A549 treated with ZK216348 at 1 μM for 4 hours (cell line): ENCODE measurements at places on chromosomes 13 and 19. TPM values are rescaled to one million over a fixed set of nuclear protein-coding genes. Genes with fewer than 3 reads are reported as not detected.

Gene ZNF575
- 1.0 to 3.4 TPM (median 2.4 TPM) in 5 replicates for total RNA-seq

Gene PSG7
- total RNA-seq = 0.14 to 0.29 TPM in 2 of 5 replicates, not detected in the others

Gene SHISA7
- not detected in 5 replicates for total RNA-seq

Gene CALR
- total RNA-seq = 489 to 619 TPM (median 537 TPM) in 5 replicates

Gene TMEM86B
- total RNA-seq = 2.2 to 5.4 TPM (median 4.8 TPM) in 5 replicates

Gene ZNF221
- total RNA-seq = 0.31 to 1.1 TPM (median 0.65 TPM) in 5 replicates

Gene CATSPERD
- total RNA-seq = not detected in 5 replicates

Gene KCNN4
- total RNA-seq = 37.9 to 63.2 TPM (median 55.9 TPM) in 5 replicates

Gene ERICH4
- total RNA-seq = not detected in 5 replicates

Gene GTF2F2
- 18.5 to 26.1 TPM (median 18.7 TPM) in 5 replicates for total RNA-seq

Gene FBXO27
- total RNA-seq = 2.7 to 7.5 TPM (median 4.6 TPM) in 5 replicates

Gene NLRP12
- 0.04 TPM in 1 of 5 replicates, not detected in the others for total RNA-seq

Gene CGB5
- 0.39 to 0.84 TPM (median 0.75 TPM) in 5 replicates for total RNA-seq

Gene PVR
- 96.5 to 123 TPM (median 114 TPM) in 5 replicates for total RNA-seq

Gene CLDND2
- 6.6 to 12.6 TPM (median 10.5 TPM) in 5 replicates for total RNA-seq

Gene SPACA4
- total RNA-seq = not detected in 5 replicates

Gene FBXW9
- total RNA-seq = 7.7 to 13.8 TPM (median 12.2 TPM) in 5 replicates

Gene IL17D
- 1.1 to 1.5 TPM (median 1.2 TPM) in 5 replicates for total RNA-seq

Gene C5AR1
- 1.6 to 3.0 TPM (median 2.5 TPM) in 5 replicates for total RNA-seq

Gene CLEC17A
- not detected in 5 replicates for total RNA-seq

Gene GJB6
- not detected in 5 replicates for total RNA-seq

Gene HIPK4
- 0.20 to 0.42 TPM (median 0.32 TPM) in 5 replicates for total RNA-seq

Gene HIF3A
- not detected in 5 replicates for total RNA-seq

Gene WDR88
- not detected in 5 replicates for total RNA-seq

Gene MEF2B
- 0.15 to 0.82 TPM (median 0.63 TPM) in 5 replicates for total RNA-seq
